ENCODE measurements at places on chromosomes 5 and 9. TPM values are rescaled to one million over a fixed set of nuclear protein-coding genes. Genes with fewer than 3 reads are reported as not detected.

DNA sequence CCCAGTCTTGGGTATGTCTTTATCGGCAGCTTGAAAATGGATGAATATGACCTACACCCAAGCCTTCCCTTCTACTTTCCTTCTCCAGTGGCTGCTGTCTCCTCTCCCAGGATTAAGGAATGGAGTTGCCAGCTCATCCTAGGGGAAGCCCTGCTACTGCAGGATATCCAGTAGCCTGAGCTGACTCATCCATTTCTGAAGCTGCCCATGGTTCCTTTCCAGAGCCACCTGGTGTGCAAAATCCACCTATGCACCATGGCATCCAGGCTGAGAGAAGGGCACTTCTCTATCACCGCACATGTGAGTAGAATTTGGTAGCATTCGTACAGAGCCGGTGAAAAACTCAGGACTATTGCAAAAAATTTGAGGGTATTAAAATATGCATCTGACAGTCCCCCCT, 290.8 kb downstream of the YTHDC2 start:
- no peak for DNase-seq

- no peak for DNase-seq
Observed at GRCh38 chr5:96324708-96325107, 108.3 kb downstream of the PCSK1 start.

DNA sequence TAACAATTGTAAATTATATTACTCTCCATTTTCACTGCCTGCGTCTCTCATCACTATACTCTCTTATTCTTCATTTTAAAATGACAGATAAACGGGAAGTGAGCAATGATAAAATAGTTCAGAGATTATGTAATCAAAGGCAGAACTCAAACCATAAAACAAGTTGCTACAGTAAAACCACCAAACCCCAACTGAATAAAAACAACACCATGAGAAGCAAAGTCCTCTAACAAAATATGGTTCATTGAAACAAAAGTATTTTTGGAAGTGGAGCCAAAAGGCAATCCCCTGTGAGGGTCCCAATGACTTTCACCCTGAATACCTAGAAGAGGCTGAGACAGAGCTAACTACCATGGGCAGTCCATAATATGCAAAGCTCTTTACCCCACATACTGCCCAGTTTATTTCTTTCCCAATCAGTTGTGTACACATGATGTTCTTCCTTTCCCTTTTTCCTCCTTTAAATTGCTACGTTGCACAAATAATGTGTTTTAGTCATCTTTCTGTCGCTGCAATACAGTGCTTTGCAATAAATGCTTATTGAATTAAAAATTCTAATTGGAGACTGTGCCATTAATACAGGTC, 64.0 kb upstream of the PTGER4 start:
- DNase-seq, result no peak

The SH3GLB2 gene
- polyA plus RNA-seq, result 22.5 TPM

The MYMK gene
- polyA plus RNA-seq, result not detected

The TYRP1 gene
- not detected for polyA plus RNA-seq

Data from naive thymus-derived CD4-positive, alpha-beta T cell (primary cell).